Lung (tissue), 17 donors: ENCODE measurements at places on chromosomes 12 and 14. TPM values are rescaled to one million over a fixed set of nuclear protein-coding genes. Genes with fewer than 3 reads are reported as not detected.
A peak's percentile ranks its signal among the peaks of the same experiment; 100 is the strongest.

- no peak for DNase-seq
Observed at GRCh38 chr12:16474801-16475200, 127.4 kb downstream of the MGST1 start.

Gene PLEKHH1
- total RNA-seq: 2.9 TPM

Gene SLC16A7
- total RNA-seq: 16.0 TPM

Gene RBP5
- 1.9 TPM for total RNA-seq

GRCh38 chr12:46560089-46560488, 187.5 kb upstream of the SLC38A2 start:
- no peak for DNase-seq

GRCh38 chr14:91140672-91141071, 26.8 kb downstream of the DGLUCY start:
- peak; percentile 23 for DNase-seq

Gene CDK4
- 105 TPM for total RNA-seq

- no peak for DNase-seq
Observed at GRCh38 chr12:108676707-108677106, 43.0 kb upstream of the SELPLG start.

Gene NOPCHAP1
- 7.8 TPM for total RNA-seq

GRCh38 chr14:75165586-75166391, 10.6 kb downstream of the TMED10 start:
- DNase-seq: no peak

Gene RPGRIP1
- 0.65 TPM for total RNA-seq

GRCh38 chr12:111276146-111276545, 92.7 kb downstream of the PHETA1 start:
- DNase-seq: no peak

DNA sequence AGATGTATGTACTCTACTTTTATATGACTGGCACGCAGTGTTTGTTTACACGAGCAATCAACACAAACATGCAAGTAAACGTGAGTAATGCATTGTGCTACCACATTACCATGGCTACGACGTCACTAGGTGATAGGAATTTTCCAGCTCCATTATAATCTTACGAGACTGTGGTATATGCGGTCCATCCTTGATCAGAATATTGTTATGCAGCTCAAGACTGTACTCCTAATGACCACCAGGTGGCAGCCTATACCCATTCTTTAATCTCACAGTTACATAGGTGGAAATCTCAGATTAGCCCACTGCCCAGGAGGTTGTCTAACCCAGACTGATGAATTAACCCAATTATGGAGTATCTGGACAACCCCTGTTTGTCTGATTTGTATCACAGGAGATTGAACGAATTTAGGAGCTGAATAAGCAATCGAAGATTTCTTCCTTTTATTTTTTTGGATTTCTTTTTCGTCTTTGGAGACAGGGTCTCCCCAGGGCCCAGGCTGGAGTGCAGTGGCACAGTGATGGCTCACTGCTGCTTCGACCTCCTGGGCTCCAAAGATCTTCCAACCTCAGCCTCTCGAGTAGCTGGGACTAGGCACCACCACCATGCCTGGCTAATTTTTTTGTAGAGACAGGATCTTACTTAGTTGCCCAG, 8.7 kb upstream of the TESPA1 start:
- DNase-seq: peak; percentile 47

DNA sequence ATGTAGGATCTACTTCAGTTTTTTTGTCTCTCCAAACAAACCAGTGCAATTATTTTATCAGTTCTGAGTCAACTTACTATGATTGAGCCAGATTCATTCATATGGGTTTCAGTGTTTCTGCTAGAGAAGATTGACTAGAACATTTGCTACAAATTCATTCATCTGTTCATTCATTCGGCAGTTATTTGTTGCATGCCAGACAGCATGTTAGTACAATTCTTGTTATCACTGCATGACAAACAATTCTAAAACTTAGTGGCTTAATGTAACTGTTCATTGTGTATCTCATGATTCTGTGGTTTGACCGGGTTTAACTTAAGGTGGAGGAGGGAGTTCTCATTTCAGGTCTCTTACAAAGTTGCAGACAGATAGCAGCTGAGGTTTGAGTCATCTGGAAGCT, 52.3 kb downstream of the POLR3B start:
- no peak for DNase-seq

GRCh38 chr12:72315858-72316257, 43.7 kb downstream of the TRHDE start:
- DNase-seq: no peak

Gene MMP19
- total RNA-seq: 9.6 TPM

Gene HELB
- 16.4 TPM for total RNA-seq

DNA sequence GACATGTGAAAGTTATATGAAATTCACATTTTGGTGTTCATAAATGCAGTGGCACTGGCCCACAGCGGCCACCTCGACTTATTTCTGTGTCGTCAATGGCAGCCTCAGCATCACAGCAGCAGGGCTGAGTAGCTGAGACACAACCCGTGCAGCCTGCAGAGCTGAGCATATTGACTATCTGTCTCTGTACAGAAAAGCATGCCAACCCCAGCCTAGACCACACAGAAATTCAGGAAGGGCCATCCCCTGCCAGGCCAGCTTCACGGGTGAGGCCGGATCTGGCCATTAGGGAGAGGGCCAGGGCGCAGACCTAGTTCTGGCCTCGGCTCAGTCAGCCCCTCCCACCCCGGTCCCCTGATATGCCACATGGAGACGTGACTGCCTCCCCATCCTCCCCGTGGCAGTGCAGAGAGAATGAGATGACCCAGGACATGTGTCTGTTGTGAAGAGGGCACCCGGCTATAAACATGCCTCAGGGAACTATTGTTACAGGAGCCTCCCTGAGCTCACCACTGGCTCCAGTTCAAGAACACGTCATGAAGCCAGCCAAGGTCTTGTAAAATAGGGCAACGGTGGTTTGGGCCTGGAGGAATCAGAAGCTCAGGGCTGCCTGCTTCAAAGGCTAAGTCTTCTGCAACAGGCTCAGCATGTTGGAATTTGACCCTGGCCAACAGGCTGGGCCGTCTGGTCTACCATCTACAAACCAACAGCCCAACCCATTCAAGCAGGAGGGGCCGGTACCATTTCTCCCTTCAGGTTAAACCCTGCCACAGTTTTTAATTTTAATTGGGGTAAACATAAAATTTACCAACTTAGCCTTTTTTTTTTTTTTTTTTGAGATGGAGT, 25.5 kb downstream of the SCARB1 start:
- peak; percentile 75 for DNase-seq

Gene ALX1
- 0.17 TPM for total RNA-seq

DNA sequence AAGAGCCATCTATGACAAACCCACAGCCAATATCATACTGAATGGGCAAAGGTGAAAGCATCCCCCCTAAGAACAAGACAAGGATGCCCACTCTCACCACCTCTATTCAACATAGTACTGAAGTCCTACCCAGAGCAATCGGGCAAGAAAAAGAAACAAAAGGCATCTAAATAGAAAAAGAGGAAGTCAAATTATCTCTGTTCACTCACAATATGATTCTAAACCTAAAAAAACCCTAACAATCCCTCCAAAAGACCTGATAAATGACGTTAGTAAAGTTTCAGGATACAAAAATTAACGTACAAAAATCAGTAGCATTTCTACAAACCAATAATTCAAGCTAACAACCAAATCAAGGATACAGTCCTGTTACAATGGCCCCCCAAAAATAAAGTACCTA, 26.9 kb downstream of the MDM1 start:
- no peak for DNase-seq

Gene DLGAP5
- 0.34 TPM for total RNA-seq

GRCh38 chr12:7434670-7435069, 9.3 kb downstream of the CD163L1 start:
- DNase-seq: no peak

Gene SCN8A
- total RNA-seq: 0.77 TPM

Gene TMEM233
- total RNA-seq: 0.40 TPM

Gene EPYC
- total RNA-seq: not detected

Gene LRRC74A
- not detected for total RNA-seq

GRCh38 chr12:120260607-120261006, 4.9 kb downstream of the PXN start:
- DNase-seq: no peak

DNA sequence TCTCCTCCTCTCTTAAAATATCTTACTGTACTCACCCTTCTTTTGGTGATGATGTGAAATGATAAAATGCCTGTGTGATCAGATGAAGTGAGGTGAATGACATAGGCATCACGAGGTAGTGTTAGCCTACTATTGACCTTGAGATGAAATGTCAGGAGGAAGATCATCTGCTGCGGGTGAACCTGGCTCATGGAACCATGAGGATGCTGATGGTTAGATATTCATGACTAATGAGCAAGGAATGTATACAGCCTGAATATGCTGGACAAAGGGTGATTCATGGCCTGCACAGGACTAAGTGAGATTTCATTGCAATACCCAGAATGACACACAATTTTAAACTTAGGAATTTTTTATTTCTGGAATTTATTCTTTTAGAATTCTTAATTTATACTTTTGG, 89.6 kb downstream of the DAAM1 start:
- no peak for DNase-seq

Gene RIMBP2
- 1.7 TPM for total RNA-seq

DNA sequence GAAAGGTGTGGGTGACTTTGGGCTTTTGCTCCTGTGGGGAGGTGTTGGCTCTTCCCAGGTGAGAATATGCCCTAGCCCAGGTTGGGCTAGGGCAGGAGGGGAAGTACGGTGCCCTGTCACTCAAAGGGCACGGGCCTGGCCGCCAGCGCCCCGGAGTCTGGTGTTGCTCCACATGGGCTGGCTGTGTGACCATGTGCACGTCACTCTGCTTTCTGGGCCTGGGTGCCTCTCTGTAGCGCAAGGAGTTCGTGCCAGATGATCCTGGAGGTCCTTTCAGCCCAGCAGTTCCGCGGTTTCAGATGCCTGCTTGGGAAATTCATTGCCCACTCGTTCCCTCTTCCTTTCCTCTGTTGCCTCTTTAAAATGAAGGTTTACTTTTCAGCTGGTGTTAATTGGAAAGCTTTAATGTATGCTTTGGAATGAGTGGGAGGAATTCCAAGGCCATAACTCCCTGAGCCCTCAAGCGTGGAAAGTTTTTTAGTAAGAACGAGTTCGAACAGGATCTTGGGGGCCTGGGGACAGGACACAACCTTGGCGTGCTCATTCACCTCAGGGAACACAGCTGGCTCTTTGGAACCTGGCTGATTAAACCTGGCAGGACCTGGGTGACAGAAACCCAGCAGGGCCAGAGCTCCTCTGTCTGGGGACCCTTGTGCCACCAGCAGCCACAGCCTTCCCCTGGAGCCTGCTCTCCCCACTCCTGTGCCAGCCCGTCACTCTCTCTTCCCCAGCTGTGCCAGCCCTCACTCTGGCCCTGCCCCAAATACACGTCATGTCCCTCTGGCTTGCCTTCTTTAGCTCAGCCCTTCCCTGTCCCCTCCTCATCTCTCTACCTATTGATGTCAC, 42.8 kb downstream of the TSPAN9 start:
- DNase-seq: no peak

Gene SRRM4
- 0.20 TPM for total RNA-seq

DNA sequence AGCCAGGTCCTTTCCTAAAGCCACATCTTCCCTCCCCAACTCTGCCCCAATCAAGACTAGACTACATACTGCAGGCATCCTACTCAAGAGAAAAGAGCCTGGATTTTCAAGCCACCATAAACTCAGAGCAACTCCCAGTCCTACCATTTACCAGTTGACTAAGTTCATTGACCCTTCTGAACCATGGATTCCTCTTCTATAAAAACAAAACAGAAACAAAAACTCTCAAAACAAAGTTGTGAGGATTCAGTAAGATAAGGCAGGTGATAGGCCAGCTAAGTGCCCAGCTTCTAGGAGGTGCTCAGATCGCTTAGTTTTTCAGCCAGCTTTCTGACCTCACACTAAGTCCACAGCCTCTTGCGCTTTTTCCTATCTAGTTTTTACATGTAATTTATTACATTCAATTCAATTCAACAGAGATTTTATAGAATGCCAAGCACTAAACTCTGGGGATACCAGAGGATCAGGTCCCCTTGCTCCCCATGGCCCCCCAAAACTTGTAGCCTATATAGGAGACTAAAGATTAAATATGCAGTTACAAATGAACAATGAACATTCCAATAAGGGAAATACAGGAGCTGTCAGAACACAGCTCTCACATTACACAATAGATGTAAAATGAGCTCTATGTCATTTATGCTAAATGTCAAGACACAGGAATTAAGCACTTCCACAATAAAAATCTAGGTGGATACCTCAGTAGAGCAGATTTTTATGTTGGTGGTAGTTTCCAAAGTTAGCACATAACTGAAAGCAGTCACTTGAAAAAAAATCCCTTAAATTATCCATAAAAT, 104.5 kb upstream of the EGLN3 start:
- no peak for DNase-seq
